ENCODE measurements at places on chromosomes 12 and 14. TPM values are rescaled to one million over a fixed set of nuclear protein-coding genes. Genes with fewer than 3 reads are reported as not detected.

GRCh38 chr12:49529414-49529813 is 9.4 kb upstream of the KCNH3 start:
- H3K4me1 ChIP-seq = no peaks in the 10 kb centered on the region
- no peaks in the 10 kb centered on the region for H3K36me3 ChIP-seq
- H3K27ac ChIP-seq = no peak overlapping the region
- DNase-seq = no peak

DNA sequence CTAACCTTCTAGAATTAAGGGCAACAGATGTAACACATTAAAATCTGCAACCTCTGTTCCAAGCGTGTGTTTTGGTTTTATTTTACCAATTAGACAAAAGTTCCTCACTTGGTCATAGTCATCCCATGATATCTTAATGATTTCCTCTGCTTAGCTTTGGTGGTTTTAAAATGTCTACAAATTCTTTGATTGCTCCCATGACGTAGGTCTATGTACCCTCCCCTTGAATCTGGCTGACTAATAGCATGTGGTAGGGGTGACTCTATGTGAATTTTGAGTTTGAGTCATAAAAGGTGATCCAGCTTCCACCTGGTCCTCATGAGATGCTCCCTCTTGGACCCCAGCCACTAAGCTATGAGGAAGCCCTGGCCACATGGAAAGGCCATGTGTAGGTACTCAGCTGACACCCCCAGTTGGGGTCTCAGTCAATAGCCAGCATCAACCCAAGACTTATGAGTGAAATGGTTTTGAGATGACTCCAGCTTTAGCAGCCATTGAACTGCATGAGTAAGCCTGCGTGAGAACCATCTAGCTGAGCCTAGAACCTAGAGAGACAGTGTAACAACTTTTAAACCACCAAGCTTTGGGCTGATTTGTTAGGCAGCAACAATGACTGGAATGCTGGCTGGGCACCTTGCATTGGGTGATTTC is 247.1 kb downstream of the MSRB3 start:
- no peaks in the 10 kb centered on the region for H3K4me1 ChIP-seq
- no peak overlapping the region for H3K27ac ChIP-seq
- H3K4me3 ChIP-seq = no peak overlapping the region
- no peaks in the 10 kb centered on the region for H3K27me3 ChIP-seq
- DNase-seq = no peak
- no peaks in the 10 kb centered on the region for H3K36me3 ChIP-seq

DNA sequence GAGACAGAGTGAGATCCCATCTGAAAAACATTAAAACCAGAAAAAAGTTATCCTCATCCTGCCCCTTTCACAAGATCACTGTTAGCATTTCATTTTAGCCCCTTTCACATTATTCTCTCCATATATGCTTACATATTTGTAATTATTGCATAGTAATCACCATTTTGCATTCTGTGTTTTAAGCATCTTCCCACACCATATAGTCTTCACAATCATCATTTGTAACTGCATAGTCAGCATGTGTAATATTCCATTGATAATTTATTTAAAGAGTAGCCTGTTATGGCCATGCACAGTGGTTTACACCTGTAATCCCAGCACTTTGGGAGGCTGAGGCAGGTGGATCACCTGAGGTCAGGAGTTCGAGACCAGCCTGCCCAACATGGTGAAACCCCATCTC is 11.8 kb downstream of the PAPLN start:
- no peak overlapping the region for H3K4me3 ChIP-seq
- no peak overlapping the region for H3K27ac ChIP-seq
- no peak for DNase-seq
- H3K36me3 ChIP-seq = no peaks in the 10 kb centered on the region
- H3K4me1 ChIP-seq = peaks cover 16% of the 10 kb centered on the region

DNA sequence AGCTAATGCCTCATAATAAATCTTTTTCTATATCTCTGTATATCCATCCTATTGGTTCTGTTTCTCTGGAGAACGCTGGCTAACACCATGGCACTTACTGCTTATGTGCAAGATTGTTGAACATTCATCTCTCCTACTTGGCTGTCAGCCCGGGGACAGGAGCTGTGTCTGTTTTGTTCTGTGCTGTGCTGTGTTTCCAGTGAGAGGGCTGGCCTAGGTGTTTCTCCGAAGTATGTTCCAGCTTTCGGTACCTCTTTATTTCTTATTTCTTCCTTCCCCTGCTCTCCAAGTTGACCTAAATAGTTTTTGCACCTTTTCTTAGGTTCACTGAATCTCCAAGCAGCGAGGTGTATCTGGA is 18.8 kb upstream of the NR4A1 start:
- DNase-seq = no peak
- peaks cover 42% of the 10 kb centered on the region for H3K4me1 ChIP-seq
- H3K27me3 ChIP-seq = no peaks in the 10 kb centered on the region

DNA sequence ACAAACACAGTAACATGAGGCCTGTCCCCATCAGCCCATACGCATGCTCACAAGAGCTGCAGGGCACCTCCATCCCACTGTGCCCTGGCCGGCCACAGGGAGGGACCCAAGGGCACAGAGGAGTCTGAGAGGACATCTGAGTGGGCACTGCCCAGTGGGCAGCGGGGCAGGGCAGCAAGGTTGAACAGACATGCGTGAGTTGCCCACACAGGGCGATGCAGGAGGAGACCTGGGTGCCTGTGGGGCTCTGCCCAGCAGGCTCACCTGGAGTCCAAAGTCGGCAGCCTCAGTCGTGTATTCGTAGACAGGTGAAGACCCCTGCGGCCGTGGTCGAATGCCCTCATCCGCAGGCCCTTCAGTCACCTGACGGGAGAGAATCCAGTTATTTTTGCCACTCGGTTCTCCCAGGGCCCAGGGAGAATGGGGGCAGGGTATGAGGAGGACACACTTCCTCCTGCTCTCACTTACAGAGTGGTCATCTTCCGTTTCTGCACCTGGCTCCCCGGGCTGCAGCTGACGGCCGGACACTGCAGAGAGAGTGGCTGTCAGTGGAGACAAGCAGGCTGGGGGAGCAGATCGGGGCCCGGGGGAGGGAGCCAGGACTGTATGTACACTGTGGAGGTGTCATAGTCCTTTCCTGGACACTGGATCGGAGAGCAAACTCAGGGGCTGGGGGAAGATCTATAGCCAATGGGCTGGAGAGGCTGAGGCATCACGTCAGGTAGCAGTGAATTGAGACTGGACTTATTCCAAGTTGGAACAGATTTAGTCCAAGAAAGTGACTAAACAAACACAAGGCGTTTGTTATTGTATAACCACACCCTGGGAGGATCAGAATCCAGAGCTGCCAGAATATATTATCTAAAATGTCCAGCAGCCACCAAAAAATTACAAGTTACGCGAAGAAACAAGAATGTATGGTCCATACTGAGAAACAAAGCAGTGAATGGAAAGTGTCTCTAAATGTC is 20.7 kb downstream of the AHNAK2 start:
- no peaks in the 10 kb centered on the region for H3K4me1 ChIP-seq
- no peak overlapping the region for H3K27ac ChIP-seq
- H3K27me3 ChIP-seq = peaks cover 4% of the 10 kb centered on the region
- H3K36me3 ChIP-seq = no peaks in the 10 kb centered on the region
- no peak overlapping the region for H3K4me3 ChIP-seq

- H3K27ac ChIP-seq = no peak overlapping the region
- H3K36me3 ChIP-seq = no peaks in the 10 kb centered on the region
- H3K27me3 ChIP-seq = peaks cover 60% of the 10 kb centered on the region
- no peak overlapping the region for H3K4me3 ChIP-seq
- DNase-seq = no peak
Observed at GRCh38 chr14:64707661-64708060, 3.4 kb downstream of the PLEKHG3 start.

DNA sequence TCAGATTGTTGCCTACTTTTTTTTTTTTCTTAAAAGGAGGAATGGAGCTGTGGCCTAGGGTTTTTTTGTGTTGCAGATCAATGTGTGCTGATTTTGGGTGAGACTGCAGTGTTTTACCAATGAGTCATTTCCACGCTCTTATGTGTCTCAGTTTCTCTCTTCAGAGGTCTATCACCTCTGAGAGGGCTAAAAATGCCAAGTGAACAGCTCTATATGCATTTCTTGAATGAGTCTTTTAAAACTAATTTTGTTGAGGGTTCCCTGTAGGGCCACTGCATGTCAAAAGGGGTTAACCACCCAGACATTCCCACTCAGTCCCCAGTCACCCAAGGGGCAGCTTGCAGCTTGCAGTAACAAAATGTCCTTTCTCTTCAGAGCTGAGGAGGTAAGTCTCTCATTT is 24.3 kb upstream of the GLIPR1L2 start:
- no peak overlapping the region for H3K4me3 ChIP-seq
- peaks cover 10% of the 10 kb centered on the region for H3K4me1 ChIP-seq
- peaks cover 1% of the 10 kb centered on the region for H3K36me3 ChIP-seq
- H3K27ac ChIP-seq = no peak overlapping the region
- no peaks in the 10 kb centered on the region for H3K27me3 ChIP-seq

DNA sequence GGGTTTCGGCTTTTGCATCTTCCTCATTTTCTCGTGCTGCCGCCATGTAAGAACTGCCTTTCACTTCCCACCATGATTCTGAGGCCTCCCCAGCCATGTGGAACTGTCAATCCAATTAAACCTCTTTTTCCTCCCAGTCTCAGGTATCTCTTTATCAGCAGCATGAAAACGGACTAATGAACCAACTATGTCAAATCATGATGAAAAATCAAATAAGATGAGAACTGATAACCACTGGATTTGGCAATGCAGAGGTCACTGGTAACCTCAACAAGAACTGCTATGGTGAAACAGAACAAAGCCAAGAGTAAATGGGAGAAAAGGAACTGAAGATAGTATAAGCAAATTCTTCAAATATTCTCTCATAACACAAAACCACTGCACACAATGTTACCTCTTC is 6.0 kb downstream of the EML5 start:
- H3K27ac ChIP-seq = no peak overlapping the region
- DNase-seq = no peak
- no peaks in the 10 kb centered on the region for H3K27me3 ChIP-seq
- H3K36me3 ChIP-seq = peaks cover 23% of the 10 kb centered on the region
- no peak overlapping the region for H3K4me3 ChIP-seq

DNA sequence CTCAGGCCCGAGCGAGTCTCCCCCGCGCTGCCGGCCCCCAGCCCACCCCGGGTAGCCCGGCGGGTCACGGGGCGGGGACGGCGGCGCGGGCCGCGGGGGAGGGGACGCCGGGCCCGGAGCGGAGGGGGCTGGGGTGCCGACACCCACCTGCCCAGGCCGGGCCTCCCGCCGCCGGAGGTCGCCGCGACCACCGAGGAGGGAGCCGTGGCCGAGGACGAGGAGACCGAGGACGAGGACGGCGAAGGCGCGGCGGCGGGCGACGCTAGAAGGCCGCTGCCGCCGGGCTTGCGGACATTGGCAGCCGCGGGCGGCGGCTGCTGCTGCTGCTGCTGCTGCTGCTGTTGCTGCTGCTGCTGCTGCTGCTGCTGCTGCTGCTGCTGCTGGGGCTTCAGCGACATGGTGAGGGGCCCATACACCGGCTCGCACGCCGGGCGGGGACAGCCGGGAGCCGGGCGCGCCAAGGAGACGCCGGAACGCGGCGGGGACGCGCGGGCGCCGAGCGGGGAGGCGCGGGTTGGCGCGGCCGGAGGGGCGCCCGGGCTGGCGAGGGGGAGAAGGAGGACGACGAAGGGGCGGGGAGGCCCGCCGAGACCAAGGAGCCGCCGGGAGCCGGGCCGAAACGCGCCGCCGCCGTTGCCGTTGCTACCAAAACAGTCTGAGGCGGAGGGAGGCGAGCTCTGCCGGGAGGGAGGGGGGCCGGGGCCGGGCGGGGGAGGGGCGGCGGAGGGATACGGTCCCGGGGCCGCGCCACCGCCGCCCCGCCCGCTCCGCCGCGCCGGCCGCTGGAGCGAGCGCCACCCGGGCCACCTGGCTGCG is at the start of gene ATXN2:
Gene ATXN2, minus strand, starts transcription at position 679 of the 816 bp plus-strand sequence. Its CDS starts 281 bp downstream, at position 398.
- peak within 1 kb of the TSS; percentile 92 for H3K27ac ChIP-seq
- peak within 1 kb of the TSS; percentile 88 for H3K4me3 ChIP-seq
- H3K27me3 ChIP-seq = no peaks in the 10 kb centered on the region
- H3K36me3 ChIP-seq = peaks cover 2% of the 10 kb centered on the region
- DNase-seq = no peak
- peaks cover 24% of the 10 kb centered on the region for H3K4me1 ChIP-seq

DNA sequence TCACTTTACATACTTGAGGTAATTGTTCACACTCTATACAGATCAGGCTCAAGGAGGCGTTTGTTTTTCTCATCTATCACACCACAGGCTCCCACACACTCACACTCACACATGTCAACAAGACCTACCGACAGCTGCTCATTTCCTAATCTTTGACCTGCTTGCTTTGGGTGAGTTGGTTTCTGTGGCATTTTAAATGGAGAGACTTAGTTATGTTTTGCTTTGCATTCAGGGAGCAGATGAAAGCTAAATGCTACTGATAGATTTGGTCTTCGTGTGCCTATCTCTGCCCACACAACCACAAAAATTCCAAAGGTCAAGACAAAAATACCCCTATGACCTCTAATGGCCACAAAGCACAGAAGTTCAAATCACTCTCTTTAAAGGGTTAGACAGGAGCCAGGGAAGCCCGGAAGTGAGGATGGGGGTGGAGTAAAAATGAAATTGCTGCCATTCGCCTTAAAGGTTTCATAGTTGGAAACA is 203.5 kb upstream of the G2E3 start:
- peak overlapping the region; percentile 20 for H3K4me3 ChIP-seq
- DNase-seq = peak; percentile 26
- no peaks in the 10 kb centered on the region for H3K36me3 ChIP-seq
- H3K27ac ChIP-seq = peak overlapping the region; percentile 59
- H3K27me3 ChIP-seq = peaks cover 25% of the 10 kb centered on the region

- peaks cover 11% of the 10 kb centered on the region for H3K4me1 ChIP-seq
- H3K4me3 ChIP-seq = no peak overlapping the region
- DNase-seq = no peak
- no peaks in the 10 kb centered on the region for H3K36me3 ChIP-seq
- peaks cover 11% of the 10 kb centered on the region for H3K27me3 ChIP-seq
Observed at GRCh38 chr12:95213119-95213518, 4.1 kb downstream of the FGD6 start.

DNA sequence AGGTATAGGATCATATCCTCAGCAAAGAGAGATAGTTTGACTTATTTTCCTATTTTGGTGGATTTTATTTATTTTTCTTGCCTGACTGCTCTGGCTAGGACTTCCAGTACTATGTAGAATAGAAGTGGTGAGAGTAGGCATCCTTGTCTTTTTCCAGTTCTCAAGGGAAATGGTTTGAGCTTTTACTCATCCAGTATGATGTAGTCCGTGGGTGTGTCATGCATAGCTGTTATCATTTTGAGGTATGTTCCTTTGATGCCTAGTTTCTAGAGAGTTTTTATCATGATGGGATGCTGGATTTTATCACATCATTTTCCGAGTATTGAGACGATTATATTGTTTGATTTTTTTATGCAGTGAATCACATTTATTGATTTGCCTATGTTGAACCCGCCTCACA is 97.2 kb downstream of the MGAT4C start:
- H3K36me3 ChIP-seq = no peaks in the 10 kb centered on the region
- H3K27me3 ChIP-seq = no peaks in the 10 kb centered on the region
- H3K4me3 ChIP-seq = no peak overlapping the region
- H3K4me1 ChIP-seq = no peaks in the 10 kb centered on the region

- H3K27ac ChIP-seq = no peak overlapping the region
- H3K4me1 ChIP-seq = no peaks in the 10 kb centered on the region
- no peaks in the 10 kb centered on the region for H3K27me3 ChIP-seq
- no peaks in the 10 kb centered on the region for H3K36me3 ChIP-seq
- no peak for DNase-seq
Observed at GRCh38 chr14:84361476-84361875, 1168.5 kb upstream of the FLRT2 start.

The GNPTAB gene
- 47.4 TPM for total RNA-seq

The CLEC9A gene
- total RNA-seq = not detected

The DNAJC22 gene
- not detected for total RNA-seq

The TAS2R14 gene
- total RNA-seq = 0.64 TPM

The RD3L gene
- total RNA-seq = not detected

The TMEM52B gene
- not detected for total RNA-seq

The B4GALNT3 gene
- 0.66 TPM for total RNA-seq

Data from activated naive CD8-positive, alpha-beta T cell treated with anti-CD3 and anti-CD28 coated beads for 36 hours (primary cell).